ENCODE measurements at places on chromosomes 4 and X.

DNA sequence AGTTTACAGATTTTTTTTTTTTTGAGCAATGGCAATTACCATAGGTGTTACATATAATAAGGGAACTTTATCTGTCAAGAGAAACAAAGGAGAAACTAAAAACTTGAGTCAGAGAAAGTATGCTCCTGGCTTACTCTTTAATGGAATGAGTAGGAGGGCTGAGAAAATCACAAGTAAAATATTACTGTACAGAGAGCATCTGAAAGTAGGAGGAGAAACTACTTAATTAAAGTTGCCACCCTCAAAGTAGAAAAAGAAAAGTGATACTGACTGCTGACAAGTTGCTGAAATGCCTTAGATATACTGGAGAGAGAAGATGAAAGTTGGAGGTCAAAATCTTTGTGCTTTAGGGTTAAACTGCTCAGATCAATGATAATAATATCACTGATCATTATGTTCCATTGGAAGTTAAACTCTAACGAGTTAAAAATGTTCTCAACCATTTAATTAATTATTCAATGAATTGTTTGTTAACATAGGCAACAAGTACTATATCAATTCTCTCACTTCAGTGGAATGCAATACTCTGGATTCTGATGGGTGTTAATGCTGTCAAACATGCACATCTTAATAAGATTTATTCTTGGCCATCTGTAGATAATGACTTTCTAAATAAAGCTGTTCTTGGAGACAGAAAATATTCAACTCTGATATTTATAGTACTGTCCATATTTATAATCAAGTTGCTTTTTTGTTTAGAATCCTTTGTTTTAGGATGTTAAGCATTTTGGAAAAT, 61.2 kb upstream of the CAMK2D start:
- no peak for DNase-seq

GRCh38 chr4:176642472-176642871, 150.2 kb downstream of the VEGFC start:
- peak; percentile 56 for DNase-seq

GRCh38 chrX:11427453-11428071, 134.3 kb downstream of the AMELX start:
- peak; percentile 58 for DNase-seq

- DNase-seq, result peak; percentile 73
Measured at GRCh38 chrX:106168107-106168506, at the start of gene PWWP3B. Gene PWWP3B, plus strand, starts transcription at chrX:106168305. Its CDS starts 37,128 bp downstream, at chrX:106205433.

DNA sequence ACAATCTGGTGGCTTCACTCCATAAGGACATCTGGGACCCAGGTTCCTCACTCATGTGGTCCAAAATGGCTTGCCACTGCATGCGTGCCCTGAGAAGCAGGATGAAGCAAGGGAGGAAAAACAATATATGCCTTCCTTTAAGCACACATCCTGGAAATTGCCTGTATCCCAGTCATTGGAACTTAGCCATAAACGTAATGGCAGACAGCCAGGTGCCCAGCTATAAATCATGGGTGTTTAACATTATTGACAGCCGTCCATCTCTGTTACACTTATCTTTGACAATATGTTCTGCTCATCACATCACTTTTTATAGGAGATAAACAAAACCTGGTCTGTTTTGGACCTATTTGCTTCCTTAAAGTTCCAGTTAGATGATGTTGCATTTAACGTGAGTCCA, 181.0 kb downstream of the AASDH start:
- no peak for DNase-seq

- no peak for DNase-seq
Measured at GRCh38 chr4:105343146-105343931, 130.5 kb downstream of the PPA2 start.

DNA sequence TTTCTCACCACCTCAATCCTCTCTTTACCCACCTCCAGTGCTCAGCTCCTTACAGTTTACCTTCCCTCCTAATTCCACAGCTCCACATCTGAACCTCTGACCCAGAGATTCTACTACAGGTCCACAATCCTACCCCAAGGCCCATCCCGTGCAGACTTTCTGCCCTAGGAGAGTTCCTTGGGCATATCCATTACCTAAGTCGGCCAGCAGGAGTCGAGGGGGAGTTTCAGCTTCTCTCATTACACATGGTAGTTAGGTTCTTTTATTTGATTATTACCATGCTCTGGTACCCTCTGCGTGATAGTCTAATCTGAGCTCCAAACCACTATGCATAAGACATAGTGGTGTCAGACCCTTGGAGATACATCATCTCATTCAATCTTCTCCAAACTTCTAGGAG, 117.9 kb downstream of the SH3RF1 start:
- DNase-seq, result no peak

DNA sequence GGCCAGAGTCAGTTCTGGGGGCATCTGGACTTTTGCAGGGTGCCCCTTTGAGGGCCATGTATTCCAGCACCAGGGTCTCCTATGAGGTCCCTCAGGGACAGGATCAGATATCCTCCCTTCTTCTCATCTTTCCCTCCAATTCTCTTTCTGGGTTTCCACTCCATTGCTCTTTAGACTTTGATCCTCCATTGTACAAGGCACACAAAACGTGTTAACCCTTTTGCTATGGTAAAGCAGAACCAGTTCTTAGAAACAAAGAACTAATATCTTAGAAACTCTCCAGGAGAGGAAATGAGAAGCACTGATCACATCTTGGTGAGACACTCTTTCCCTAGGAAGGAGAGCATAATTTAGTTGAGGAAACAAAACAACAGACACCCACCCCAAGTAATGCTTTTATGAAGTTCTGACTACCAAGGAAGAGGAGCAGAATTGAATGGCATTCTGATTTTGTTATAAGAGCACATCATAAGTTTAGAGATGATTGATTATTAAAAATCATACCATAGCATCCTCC, 200.7 kb upstream of the NPY2R start:
- no peak for DNase-seq

- DNase-seq, result no peak
Measured at GRCh38 chr4:140841186-140841585, 85.0 kb upstream of the TBC1D9 start.

All from islet precursor cell (in vitro differentiated cells).